ENCODE measurements at places on chromosomes 13 and 19.
A peak's percentile ranks its signal among the peaks of the same experiment; 100 is the strongest.

- no peak for DNase-seq
Observed at GRCh38 chr13:52961256-52961910, 67.2 kb upstream of the OLFM4 start.

GRCh38 chr19:30802424-30803013, 430.3 kb downstream of the ZNF536 start:
- no peak for DNase-seq

DNA sequence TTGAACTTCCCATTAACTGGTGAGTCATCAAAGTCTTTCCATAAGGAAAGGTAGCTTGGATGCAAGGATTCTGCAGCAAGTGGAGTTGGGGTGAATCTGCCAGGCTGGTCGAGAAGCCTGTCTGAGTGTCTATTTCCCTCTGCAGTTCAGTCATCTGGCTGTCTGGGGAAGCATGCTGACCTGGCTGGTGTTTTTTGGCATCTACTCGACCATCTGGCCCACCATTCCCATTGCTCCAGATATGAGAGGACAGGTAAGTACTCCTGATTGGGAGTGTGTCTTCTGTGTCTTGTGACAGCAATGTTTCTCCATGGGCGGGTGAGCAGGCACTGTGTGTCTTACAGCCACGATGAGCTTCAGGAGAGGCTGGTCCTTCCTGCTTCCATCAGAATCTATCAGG, 189.7 kb downstream of the SHISA2 start:
- no peak for DNase-seq

DNA sequence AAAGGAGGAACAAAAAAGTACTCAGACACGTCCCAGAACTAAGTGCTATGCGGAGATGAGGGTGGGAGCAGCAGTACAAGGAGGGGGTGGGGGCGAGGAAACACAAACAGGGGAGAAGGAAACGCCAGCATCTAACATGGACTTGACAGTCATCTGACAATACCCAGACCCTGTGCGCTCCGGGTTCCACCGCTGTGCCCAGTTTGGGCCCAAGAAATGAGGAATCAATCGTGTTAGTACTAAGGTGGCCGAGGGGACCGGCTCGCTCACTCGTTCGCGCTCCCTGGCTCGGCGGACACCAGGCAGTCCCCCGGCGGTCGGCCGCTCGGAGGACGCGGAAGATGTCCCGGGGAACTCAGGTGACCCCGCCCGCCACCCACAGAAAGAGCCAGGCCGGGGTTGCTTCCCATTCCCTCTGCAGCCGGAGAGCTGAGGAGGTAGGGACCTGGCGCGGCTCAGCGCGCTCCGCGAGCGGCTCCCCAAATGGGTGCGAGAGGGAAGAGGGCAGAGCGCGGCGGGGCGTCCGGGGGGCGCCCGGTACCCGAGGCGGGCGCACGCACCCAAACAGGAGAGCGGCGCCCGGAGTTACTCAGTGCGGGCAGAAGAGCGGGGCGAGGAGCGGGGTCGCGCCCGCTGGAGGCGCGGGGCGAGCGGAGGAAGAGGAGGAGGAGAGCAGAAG, 616 bp downstream of the TSHZ3 start:
- peak; percentile 6 for DNase-seq

GRCh38 chr13:91313103-91313502, 34.4 kb upstream of the MIR17HG start:
- peak; percentile 21 for DNase-seq

DNA sequence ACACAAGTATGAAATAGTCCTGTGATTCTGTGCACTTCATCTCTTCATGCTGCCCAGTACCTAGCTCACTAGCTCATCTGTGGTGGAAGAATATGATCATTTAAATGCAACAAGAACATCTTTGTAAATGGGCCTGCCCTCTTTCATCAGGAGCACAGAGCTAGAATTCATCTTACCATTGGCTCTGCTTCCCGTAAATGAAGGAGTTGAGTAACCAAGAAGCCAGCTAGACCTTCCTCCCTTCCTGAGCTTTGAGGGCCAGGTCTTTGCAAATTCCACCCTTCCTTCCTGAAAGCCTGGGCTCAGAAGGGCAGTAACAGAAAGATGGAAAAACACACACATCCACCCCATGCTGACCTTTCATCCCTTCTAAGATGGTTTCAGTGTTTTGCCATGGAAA, 82.0 kb downstream of the FRY start:
- peak; percentile 15 for DNase-seq

DNA sequence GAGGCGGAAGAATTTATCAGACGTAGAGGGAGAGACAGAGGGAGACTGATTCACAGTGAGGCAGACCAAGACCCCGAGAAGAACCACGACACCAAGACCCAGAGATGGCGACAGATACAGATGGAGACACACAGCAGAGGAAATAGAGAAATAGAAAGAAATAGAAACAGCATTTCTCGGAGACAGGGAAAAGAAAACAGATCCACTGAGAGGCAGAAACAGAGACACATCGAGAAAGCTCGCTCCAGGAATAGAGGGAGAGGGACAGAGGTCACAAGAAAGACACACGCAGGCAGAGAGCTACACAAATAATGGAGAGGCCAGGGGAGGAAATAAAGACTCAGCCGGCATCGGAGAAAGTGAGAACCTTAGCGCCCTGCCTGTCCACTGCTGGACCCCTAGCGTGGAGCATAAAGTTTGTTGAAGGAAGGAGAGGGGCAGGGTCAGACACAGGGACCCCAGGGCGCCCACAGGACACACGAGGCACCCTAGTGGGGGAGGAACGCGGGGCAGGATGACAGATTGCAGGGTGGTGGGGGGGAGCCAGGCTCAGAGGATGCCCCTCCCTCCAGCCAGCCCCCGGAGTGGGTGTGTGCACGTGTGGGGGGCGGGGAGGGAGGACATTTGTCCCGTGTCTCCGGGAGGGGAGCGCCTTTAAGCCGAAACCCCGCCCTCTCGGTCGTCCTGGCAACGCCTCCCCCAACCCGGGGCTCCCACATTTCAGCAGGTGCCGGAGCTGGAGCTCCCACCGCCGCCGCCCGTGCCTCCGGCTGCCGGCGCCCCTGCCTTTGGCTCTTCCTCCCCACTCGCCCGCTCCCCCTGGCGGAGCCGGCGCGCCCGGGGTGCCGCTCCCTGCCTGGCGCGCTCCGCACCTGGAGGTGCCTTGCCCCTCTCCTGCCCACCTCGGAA, at the start of gene PRKCG:
Gene PRKCG, plus strand, starts transcription at position 716 of the 909 bp plus-strand sequence. CDS start 298 bp downstream, outside the sequence.
- peak; percentile 10 for DNase-seq

DNA sequence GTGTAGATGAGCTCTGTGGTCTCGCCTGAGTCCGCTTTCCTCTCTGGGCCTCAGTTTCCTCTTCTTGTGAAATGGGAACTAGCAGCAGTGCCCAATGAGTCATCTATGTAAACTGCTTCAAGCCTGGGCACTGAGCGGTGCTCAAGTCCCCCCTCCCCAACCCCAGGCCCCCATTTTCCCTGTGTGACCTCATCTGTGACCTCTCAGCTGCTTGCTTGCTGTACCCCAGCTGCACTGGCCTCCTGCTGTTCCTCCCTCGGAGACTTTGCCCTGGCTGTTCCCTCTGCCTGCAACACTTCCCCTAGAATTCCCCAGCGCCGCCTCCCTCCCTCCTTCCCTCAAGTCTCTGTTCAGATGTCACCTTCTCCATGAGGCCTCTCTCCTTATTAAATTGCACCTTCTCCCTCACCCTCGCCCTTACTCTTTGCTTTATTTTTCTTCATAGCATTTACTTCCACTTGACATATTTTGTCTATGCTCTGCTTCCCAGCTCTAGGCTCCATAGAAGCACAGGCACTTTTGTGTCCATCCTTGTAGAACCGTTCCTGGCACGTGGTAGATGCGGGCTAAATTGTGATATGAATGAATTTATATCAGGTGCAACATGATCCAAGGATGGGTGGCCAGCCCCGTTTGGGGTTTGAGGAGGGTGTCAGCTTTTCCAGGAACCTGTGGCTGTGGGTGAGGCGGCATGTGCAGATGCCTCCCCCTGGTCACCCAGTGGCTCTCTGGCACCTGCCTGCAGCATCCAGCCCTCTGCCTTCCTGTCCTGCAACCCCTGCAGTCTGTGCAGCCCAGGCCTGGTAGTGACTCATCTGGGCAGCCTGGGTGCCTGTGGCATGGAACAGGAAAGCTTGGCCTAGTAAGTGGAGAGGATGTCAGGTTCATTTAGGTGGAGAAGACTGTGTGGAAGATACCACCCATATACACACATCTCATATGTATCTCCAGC, 26.3 kb downstream of the SIPA1L3 start:
- peak; percentile 1 for DNase-seq

GRCh38 chr13:30446126-30446500, 19.6 kb downstream of the HMGB1 start:
- no peak for DNase-seq

GRCh38 chr13:46632176-46632575, 79.2 kb downstream of the LRCH1 start:
- DNase-seq, result no peak

Data from inflammatory macrophage treated with lipopolysaccharide for 4 hours (primary cell).